Aorta (tissue), 5 donors: ENCODE measurements at places on chromosomes 6 and 20. TPM values are rescaled to one million over a fixed set of nuclear protein-coding genes. Genes with fewer than 3 reads are reported as not detected.

- DNase-seq = no peak
Observed at GRCh38 chr6:157906537-157907061, 75.1 kb upstream of the SYNJ2 start.

DNA sequence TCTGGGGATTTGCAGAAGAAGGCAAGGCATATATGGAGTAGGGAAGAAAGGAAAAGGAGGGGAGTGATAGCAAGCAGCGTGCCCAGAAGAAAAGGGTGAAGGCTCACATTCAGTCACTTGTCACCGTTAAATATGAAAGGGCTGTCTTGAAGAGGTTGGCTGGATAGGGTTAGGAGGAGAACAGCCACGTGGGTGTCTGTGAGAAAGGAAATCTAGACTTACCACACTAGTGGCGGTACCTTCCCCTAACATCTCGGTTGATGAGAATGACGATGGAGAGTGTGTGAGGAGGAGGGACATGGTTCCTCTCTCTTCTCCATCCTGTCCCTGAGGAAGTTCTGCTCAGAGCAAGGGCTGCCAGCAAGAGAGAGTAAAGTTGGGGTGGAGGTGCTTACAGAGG lies 74.3 kb upstream of the CCN6 start:
- DNase-seq = no peak

DNA sequence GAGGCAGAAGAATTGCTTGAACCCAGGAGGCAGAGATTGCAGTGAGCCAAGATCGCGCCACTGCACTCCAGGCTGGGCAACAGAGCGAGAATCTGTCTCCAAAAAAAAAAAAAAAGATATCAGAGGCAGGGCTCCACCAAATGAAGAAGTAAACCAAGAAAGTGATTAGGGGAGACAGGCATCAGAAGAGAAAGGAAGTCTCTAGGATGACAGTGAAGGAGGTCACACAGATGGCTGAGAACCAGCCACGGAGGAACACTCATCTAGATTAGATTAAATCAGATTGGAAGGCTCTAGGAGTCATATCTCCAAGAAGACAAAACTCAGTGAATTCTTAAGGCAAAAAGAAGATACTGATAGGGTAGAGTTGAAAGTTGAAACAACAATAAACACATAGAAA lies 102.2 kb upstream of the CCDC28A start:
- DNase-seq = no peak

GRCh38 chr6:33856655-33857054 lies 52.9 kb upstream of the MLN start:
- no peak for DNase-seq

GRCh38 chr6:162615016-162615705 lies 112.4 kb downstream of the PRKN start:
- no peak for DNase-seq

DNA sequence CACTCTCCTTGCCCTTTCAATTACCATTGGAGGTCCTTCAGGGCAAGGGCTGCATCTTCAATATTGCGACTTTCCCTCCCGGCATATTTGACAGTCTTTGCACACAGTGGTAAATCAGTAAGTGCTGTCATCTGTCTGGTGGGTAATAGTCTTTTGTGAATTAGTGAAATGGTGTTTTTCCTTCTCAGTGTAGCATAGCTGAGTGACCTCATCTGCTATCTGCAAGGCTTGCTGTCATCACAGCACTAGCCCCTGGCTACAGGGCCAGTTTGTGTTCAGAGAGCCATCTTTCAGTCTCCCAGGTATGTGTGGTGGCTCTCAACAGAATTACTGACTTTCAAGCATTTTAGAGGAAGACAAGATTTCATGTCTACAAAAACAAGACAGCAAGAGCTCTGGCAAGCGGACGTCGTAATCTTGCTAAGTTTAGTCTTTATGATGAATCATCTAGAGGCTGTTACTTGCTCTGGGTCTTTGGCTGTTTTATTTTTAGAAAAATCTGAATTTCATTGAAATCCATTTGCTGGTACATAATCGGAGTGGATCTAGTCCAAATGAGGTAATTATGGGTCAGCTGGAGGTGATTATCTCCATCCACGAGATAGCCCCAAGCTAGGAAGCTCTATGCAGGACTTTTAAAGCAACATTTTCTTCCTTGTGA lies 528.9 kb downstream of the EPM2A start:
- no peak for DNase-seq

DNA sequence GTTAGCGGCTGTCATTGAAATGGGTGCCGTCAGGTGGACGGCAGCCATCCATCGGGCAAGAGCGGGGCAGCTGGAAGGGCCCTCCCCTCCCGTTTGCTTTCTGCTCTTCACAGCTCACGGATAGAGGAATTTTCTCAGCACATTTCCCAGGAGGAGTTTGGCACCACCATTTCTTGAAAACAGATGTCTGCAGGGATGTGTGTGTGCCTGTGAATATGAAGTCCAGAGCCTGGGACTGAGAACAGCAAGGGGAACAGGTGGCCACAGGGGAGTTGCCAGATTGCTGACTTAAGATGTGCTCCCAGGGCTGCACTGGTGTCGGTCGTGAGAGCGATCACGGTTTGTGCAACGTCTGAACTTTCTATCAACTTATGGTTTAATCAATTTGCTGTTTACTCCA lies 22.1 kb upstream of the ECI2 start:
- DNase-seq = no peak

DNA sequence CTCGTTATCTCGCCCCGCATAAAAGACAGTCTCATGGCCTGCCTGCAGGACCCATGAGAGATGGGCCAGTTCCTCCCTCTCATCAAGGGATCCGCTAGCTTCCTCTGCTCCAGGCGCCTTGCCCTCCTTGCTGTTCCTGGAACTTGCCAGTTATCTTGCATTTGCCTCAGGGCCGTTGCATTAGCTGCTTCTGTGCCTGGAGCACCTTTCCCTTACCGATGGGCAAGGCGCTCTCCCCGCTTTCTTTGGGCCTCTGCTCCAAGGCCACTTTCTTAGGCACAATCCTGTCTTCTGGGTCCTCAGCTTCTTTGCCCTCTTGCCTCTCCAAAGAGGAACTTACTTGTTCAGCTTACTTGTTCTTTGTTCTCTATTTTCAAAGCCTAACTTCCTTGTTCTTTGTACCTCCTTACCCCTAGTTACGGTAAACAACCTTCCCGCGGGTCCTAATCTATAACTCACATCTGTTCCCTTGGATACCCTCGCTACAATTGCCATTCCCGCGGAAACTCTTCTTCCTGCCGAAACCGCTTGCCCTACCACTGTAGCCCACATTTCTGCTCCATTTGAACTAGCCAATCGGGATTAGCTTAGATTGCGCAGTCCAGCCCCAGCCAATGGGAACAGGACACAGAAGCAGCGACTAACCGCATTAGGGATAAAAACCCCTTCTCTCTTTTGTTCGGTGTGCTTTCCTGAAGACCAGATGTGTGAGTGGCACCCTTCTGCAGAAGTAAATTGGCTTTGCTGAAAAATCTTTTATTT lies 887 bp upstream of the NSFL1C start:
- peak; percentile 76 for DNase-seq

The KIAA1755 gene
- total RNA-seq = 9.3 TPM

The OPRL1 gene
- 0.78 TPM for total RNA-seq

The ZNF292 gene
- total RNA-seq = 71.6 TPM
